ENCODE measurements at places on chromosomes 6 and 20.

DNA sequence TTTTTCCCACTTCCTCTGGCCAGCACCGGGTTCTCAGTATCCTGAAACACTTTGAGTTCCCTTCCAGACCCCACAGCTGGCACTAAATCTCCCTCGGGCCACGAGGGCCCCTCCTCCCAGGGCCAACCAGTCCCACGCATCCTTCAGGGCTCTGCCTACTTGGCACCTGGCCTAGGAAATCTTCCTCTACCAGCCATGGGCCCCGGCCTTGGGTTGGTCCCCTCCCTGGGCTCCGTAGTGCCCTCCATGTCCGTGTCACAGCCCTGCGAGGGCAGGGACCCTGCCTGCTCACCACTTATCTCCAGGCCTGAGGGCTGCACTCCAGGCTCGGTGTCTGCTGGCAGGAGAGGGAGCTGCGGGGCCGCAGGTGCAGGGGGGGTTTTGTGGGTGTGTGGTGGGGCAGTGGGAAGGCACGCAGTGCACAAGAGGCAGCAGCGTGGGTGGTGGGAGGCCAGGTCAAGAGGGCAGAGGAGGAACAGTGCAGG is 48.8 kb upstream of the CDH22 start:
- no peak for DNase-seq

DNA sequence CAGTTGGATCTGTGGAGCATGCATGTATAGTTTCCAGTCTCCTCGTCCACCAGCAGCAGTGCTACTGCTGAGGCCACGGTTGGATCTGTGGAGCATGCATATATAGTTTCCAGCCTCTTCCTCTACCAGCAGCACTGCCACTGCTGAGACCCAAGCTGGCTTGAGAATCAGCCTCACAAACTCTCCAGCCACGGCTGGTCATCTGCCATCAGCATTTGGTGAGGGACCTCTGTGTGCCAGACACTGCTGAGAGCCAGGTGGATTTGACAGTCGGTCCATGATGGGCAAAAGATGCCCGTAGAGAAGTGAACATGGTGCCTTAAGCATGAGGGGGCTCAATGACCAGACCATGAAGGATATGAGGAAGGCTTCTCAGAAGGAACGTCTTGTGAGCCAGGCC is 46.4 kb downstream of the SLC9A8 start:
- DNase-seq, result no peak

- no peak for DNase-seq
Measured at GRCh38 chr20:50957276-50957675, 1.1 kb downstream of the DPM1 start.

GRCh38 chr6:39377539-39377950 is 55.0 kb upstream of the KCNK16 start:
- no peak for DNase-seq

- no peak for DNase-seq
Measured at GRCh38 chr20:41509316-41510200, 108.6 kb downstream of the CHD6 start.

- DNase-seq, result no peak
Measured at GRCh38 chr20:63394069-63394919, 33.1 kb upstream of the CHRNA4 start.

DNA sequence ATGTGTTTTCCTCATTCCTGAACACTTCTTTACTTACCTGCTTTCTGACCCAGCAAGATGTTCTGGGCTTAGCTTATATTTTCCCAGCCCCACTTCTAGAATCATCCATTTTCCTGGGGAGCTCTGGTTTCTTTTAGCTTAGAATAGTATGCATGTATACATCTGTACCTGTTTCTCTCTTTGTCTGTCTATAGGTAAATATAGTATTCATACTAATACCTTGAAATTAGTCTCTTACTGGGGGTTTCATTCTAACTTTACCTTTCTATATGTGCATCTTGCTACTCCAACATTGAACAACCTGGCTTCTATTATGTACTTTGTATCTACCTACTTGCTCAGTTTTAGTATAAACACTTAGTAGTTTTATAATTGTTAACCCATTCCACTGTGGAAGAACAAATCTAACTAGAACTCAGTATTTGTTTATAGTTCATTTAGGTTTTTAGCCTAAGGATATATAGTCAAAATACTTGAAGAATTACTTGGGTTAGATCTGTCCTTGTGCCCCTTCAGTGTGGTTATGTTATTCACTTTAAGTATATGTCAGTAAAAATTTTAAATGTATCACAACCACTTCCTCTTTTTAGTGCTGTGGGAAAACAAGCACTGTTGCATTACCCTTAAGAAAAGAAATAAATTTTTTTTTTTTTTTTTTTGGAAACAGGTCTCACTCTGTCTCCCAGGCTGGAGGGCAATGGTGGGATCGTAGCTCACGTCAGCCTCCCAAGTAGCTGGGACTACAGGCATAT is 54.0 kb downstream of the ASXL1 start:
- no peak for DNase-seq

- no peak for DNase-seq
Measured at GRCh38 chr6:7543789-7544424, 2.4 kb downstream of the DSP start.

DNA sequence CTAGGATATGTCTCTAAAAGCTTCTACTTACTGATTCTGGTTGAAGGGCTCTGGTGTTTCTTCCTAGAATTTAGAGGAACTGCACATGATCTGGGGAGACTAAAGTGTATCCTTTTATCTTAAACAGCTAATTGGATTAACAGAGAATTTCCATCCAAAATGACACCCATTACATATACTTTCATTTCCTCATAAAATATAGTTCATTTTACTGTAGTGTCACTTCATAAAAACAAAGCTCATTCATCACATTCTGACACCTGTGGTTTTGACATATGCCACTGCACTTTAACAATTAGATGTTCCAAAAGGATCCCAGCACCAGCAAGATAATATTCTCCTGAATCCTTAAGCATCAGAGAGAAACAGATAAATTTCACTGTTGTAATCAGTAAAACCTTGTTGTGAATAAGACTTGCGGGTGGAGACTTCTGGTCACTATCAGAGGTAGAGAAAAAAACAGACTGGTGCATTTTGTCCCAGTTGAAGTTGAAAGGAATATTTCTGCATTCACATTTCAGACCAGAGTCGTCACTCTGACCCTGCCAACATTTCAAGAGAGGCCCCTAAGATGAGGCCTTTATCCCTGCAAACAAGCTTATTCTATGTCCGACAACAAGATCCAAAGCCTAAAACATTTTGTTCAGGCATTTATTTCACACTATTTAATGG is 175.3 kb upstream of the BMP5 start:
- DNase-seq, result no peak

- DNase-seq, result no peak
Measured at GRCh38 chr20:59508729-59509128, 95.6 kb upstream of the PHACTR3 start.

DNA sequence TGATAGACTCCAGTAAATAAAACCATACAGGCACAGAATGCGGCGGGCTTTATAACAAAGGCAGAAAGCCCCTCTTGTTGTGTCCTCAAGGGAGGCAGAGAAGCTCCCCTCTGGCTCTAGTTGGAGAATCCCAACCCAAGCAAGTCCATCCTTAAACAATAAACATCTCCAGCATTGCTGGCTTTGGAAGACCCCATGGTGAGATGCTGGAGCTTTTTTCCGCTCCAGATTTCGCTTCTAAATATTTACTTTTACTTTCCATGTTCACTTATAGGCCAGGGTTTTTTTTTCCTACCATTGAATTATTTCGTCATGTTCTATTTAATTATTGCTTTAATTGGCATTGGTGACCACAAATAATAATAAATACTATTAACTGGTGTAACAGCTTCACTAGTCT is 176.2 kb downstream of the MTHFD1L start:
- no peak for DNase-seq

GRCh38 chr6:45807311-45808041 is 208.2 kb downstream of the CLIC5 start:
- no peak for DNase-seq

GRCh38 chr6:21595285-21596144 is 2.0 kb downstream of the SOX4 start:
- DNase-seq, result no peak

- DNase-seq, result no peak
Measured at GRCh38 chr6:150119173-150119572, 23.7 kb upstream of the PPP1R14C start.

DNA sequence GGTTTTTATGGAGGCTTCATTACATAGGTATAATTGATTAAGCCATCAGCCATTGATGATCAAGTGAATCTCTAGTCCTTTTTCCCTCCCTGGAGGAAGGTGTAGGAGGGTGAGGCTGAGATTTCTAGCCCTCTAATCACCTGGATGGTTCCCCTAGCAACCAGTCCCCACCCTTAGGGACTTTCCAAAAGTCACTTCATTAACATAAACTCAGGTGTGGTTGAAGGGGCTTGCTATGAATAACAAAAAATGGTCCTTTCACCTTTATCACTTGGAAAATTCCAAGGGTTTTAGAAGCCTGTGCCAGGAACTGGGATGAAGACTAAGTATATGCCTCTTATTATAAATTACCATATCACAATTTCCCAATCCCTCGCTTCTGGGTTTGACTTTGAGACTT is 40.4 kb downstream of the SMPDL3A start:
- DNase-seq, result no peak

GRCh38 chr6:727856-728255 is 34.9 kb upstream of the EXOC2 start:
- DNase-seq, result no peak

DNA sequence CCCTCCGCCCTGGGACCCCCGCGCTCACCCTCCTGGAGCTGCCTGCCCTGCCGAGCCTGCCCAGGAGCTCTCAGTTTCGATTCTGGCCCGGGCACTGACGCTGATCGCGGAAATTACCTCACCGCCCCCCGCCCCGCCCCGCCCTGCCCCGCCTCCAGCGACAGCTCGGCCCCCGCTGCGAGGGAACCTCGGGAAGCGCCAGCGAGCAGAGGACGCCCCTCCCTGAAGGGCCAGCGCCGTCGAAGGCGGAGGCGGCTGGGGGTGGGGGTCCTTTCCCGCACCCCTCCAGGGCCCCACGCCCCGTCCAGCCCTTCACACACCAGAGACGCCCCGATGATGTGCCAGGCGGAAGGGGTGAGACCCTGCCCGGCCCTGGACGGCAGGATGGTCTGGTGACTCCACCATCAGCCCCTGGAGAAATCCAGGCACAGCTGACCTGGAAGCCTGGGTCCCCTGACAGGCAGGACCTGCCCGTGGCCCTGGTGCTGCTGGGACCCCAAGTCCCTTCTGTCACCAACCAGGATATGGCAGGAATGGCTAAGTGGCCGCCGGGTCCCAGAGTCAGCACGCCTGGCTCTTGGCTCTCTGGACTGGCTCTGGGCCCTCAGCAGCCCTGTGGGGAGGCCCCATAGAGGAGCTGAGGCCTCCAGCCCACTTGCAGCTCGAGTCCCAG is at the start of gene HELZ2:
Gene HELZ2, minus strand, starts transcription at position 84 of the 673 bp plus-strand sequence. CDS start 1,854 bp downstream, outside the sequence.
- DNase-seq, result peak; percentile 71

DNA sequence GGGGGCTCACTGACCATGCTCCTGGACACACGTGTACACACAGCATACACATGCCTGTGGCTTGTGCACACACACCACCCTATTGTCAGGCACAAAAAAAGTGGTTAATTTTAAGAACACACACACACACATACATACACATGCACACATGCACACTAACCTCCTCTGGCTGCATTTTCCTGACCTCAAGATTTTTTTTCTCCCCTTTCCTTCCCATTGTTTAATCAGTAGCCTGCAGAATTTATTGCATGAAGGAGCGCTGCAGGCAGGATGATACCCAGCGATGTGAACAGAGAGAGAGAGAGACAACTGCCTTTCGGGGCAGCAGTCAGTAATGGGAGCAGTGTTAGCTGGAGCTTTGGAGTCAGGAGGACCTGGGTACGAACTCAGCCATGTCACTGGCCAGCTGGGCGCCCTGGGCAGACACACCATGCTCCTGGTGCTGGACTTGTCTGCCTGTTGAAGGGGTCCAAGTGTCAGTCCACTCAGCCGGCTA is 990 bp upstream of the TRAF3IP2 start:
- no peak for DNase-seq

DNA sequence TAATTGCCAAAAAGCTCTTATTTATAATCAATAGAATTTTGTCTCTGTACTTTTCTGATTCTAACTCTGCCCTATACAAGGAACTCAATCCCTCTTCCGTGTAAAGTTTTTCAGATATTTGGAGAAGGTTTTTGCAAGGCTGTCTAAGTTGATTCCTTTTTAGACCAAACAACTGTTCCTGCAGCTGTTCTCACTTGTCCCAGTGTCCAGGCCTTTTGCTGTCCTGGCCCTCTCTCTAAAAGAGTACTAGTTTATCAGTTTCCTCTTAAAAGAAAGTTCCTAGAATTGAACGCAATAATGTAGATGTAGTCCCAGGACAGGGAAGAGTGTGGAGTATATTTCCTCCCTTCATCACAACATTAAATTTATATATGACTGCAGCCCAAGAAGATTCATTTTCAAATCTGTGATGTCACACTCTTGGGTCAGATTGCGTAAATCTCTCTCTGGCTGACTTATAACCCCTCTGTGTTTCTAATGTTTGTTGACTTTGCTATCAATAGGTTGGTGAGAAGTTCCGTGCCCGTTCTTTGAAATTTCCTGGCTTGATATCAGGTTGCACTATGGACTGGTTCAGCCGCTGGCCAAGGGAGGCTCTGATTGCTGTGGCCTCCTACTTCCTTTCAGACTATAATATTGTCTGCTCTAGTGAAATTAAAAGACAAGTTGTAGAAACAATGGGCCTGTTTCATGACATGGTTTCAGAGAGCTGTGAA is 139.4 kb upstream of the GLP1R start:
- DNase-seq, result no peak

DNA sequence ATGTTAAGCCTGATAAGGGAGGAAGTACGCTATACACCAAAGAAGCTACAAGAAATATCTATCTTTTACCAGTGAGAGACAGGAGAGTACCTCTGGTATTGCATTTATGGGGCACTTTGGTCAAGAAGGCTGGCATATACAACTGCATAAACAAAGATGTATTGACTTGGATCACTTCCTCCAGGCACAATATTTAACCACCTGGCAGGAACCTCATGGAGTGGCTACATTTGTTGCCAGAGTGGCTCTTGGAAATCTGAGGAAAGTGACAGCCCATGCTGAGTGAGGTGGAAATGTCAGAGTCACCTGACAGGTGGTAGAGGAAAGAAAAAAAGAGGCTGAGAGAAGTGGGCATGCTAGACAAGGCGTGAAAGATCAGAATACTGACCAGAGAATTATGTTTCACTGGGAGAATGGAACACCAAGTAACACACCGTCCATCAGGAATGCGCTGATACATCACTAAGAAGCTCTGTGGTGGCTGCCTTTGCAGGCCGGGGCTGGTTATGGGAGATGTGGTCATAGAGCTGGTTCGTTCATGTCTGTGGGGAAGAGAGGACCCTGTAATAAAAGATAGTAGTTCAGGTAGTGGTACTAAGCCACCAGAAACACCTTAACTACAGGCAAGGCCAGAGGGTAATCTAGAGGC is 61.4 kb upstream of the UFL1 start:
- no peak for DNase-seq

DNA sequence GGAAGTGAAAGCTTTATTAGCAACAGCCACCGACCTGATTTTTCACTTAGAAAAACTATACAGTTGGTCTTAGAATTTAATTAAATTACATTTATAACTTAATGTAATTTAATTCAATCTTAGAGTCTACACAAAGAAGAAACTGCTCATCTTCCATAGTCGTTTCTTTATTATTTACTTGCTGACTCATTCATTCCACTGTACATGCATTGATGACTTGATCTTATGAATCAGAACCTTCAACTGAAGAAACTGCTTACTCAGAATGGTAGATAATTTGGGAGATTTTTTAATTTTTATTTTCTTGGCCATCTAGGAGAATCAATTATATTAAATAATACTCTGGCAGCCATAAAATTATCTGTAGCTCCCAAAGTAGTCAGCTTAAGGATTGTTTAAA is 1021.6 kb upstream of the FLRT3 start:
- no peak for DNase-seq

- no peak for DNase-seq
Measured at GRCh38 chr6:25034431-25034921, 98.7 kb upstream of the RIPOR2 start.
